Thoracic aorta (tissue), 2 donors: ENCODE measurements at places on chromosomes 3 and 15. TPM values are rescaled to one million over a fixed set of nuclear protein-coding genes. Genes with fewer than 3 reads are reported as not detected.
A peak's percentile ranks its signal among the peaks of the same experiment; 100 is the strongest.

DNA sequence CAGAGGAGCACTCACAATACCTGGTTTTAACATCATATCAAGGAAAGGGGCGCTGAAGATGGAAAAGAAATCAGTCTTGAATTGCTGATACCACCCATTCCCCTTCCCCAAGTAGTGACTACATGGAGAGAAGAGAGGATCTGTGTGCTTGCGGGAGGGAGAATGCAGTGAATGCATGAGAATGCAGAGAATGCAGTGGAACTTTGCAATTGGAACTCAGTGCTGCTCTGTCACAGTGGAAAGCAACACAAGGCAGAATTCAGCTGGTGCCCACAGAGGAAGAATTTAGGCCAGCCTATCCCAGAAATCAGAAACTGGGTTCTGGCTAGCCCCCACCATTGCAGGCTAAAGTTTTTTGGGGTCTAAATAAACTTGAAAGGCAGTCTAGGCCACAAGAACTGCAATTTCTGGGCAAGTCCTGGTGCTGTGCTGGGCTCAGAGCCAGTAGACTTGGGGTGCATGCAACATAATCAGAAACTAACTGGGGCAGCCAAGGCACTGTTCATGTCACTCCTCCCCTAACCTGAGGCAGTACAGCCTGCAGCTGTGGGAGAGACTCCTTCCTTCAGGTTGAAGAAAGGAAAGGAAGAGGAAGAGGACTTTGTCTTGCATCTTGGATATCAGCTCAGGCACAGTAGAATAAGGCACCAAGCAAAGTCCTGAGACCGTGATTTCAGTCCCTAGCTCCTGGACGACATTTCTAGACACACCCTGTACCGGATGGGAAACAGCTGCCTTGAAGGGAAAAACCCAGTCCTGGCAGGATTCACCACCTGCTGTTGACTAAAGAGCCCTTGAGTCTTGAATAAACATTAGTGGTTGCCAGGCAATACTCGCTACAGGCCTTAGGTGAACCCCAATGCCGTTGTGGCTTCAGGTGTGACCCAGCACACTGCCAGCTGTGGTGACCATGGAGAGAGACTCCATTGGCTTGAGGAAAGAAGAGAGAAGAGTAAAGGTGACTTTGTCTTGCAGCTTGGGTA is 329.3 kb downstream of the TBL1XR1 start:
- H3K4me3 ChIP-seq = no peak overlapping the region
- H3K27ac ChIP-seq = no peak overlapping the region
- no peaks in the 10 kb centered on the region for H3K36me3 ChIP-seq

DNA sequence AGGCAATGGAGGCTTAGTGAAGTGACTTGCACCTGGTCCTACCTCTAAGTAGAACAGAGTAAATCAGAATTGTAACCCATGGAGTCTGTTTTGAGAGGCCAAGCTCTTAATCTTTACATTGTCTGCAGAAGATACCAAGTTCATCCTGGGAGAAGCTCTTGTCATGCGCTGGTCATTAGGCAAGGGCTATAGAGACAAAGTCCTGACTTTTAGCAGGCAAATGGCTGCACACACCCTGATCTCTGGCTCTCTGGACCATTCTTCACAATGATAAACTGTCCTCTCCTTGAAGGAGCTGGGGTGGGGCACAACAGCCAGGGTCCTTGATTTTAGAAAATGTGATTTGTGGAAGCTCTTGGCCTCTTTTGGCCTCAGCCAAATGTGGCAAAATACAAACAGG is 65.4 kb downstream of the MCTP2 start:
- no peaks in the 10 kb centered on the region for H3K27me3 ChIP-seq
- no peak for DNase-seq
- H3K27ac ChIP-seq = no peak overlapping the region
- H3K4me3 ChIP-seq = no peak overlapping the region

GRCh38 chr15:75200765-75201615 is 692 bp upstream of the C15orf39 start:
- peak overlapping the region; percentile 99 for H3K4me3 ChIP-seq
- no peaks in the 10 kb centered on the region for H3K27me3 ChIP-seq
- H3K36me3 ChIP-seq = peaks cover 4% of the 10 kb centered on the region
- peak overlapping the region; percentile 3 for H3K27ac ChIP-seq
- DNase-seq = no peak

DNA sequence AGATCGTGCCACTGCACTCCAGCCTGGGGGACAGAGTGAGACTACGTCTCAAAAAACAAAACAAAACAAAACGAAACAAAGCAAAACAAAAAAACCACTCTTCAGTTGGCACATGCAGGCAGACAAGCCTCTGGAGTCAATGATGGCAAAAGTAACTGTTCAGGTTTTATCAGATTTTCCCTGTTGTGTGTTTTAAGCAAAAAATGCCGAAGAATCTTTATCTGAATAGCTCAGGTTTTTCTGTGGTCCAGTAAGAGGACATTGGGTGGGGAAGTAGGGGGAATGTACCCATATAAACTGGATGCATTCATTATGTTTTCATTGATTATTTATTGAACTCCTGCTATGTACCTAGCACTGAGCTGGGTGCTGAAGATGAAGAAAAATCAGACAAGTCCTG is 20.8 kb upstream of the BCL2A1 start:
- no peak for DNase-seq
- H3K27me3 ChIP-seq = no peaks in the 10 kb centered on the region
- no peak overlapping the region for H3K27ac ChIP-seq
- H3K36me3 ChIP-seq = no peaks in the 10 kb centered on the region

DNA sequence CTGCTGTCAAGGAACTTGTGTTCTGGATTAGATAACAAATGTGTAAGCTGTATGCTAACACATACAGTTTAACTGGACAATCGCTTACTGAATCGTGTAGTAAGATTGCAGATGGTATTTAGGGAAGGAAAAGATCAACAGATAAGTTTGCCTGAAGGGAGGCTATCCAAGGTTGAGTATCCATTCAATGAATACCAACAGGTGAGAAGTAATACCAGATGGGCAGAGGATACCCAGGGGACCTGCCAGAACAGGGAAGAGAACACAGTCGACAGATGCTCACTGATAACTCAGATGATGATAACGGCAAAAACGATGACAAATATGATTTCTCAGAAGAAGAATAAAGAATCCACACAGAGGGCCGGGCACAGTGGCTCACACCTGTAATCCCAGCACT is 3.2 kb upstream of the UACA start:
- no peak for DNase-seq
- peaks cover 10% of the 10 kb centered on the region for H3K4me1 ChIP-seq
- H3K27ac ChIP-seq = no peak overlapping the region

The IL16 gene
- 11.1 TPM for total RNA-seq
